ENCODE measurements at places on chromosomes 6 and 20.

GRCh38 chr20:44080064-44080463 is 106.9 kb downstream of the JPH2 start:
- DNase-seq = no peak

GRCh38 chr6:99002831-99003230 is 55.1 kb upstream of the FBXL4 start:
- no peak for DNase-seq

- no peak for DNase-seq
Measured at GRCh38 chr6:38322138-38322537, 317.6 kb downstream of the BTBD9 start.

DNA sequence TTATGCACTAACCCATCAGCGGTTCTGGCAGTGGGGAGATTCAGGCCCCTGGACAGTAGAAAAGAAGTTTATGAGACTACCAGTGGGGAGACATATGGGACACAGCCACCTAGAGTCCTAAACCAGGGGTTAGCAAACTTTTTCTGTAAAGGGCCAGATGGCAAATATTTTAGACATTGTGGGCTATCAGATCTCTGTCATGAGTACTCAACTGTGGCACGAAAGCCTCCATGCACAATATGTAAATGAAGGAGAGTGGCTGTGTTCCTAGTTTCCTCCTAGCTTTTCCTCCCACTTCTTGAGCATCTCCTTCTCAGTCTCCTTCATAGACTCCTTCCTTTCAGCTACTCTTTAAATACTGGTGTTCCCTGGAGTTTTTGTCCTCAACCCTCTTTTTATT is 3.3 kb upstream of the HLA-DMA start:
- DNase-seq = no peak

DNA sequence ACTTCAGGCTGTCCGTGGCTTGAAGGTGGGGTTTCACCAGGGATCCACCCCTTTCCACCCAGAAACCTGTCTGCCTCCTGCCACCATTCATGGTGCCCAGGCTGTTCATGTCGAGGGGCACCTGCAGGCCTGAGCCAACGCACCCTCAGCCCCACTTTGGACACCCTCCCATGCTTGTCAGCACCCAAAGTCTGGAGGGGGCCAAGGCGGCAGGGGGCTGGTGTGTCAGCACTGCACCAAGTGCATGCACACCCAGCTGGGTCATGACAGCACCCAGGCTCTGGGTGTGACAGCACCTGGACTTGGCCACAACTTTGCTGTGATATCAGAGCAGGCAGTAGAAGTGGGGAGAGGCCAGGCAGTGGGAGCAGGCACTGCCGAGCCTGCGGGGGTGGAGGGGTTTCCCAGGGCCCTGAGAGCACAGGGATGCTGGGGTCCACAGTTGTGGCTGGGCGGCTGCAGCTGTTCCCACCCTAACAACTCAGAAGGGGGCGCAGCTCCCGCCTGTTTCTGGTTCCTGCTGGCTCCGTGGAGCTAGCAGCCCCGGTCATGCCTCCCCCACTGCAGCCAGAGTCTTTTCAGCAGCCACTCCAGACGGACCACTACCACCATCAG is 33.3 kb upstream of the GRM4 start:
- no peak for DNase-seq

- DNase-seq = no peak
Measured at GRCh38 chr6:14658886-14659561, 541.5 kb downstream of the CD83 start.

- no peak for DNase-seq
Measured at GRCh38 chr6:55776113-55776512, 99.3 kb downstream of the BMP5 start.

- DNase-seq = no peak
Measured at GRCh38 chr6:4128748-4129147, 6.6 kb downstream of the ECI2 start.

DNA sequence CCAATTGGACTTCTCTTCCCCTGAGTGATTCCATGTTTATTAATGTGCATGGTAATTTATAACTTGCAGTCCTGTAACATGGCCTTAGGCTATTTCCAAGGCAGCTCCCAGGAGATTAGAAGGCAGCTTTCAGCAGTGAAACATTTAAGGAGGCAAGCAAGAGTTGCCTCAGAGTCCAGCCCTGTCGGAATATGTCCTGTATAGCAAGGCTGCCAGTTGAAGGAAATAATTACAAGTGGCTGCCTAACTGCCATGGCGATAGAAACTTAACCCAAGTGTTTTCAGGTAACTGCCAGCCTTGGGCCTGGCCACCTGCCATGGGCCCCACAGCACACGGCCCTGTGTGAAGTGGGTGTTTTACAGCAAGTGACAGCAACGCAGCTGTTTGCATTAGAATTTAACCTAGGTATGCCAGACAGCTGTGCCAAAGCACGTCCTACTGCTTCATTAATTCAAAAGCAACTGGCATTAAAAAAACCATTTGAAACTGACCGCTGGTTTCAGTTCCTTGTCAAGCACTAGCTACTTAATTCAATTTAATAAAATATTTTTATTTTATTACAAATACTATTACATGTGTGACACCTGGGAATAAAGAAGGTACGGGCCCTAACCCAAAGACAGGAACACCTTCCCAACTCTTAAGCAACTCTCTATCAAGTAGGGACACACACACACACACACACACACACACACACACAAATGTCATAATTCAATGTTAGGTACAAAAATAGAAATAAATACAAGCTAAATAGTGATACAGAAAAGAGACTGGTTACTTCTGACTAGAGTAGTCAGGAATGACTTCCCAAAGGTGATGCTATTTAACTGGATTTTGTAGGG is 151.8 kb upstream of the HEY2 start:
- DNase-seq = no peak

GRCh38 chr6:14726816-14727493 is 518.9 kb upstream of the JARID2 start:
- DNase-seq = no peak

DNA sequence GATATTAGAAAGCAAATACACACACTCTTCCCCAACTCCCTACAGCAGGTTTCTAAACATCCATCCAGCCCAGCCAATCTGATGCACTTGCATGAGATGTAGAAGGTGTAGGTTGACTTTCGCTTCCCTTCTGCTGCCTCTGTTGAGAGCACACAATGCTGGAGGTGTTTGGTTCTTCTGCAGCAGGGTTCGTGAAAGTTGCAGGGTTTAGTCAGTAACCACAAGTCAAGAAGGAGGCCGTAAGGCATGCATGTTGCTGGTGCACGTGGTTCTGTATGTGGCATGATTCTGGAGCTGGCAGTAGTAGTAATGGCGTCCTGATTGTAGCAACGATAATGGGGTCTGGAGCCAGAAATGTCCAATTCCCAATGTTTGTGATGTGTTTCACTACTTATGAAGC is 53.0 kb downstream of the DEK start:
- no peak for DNase-seq

DNA sequence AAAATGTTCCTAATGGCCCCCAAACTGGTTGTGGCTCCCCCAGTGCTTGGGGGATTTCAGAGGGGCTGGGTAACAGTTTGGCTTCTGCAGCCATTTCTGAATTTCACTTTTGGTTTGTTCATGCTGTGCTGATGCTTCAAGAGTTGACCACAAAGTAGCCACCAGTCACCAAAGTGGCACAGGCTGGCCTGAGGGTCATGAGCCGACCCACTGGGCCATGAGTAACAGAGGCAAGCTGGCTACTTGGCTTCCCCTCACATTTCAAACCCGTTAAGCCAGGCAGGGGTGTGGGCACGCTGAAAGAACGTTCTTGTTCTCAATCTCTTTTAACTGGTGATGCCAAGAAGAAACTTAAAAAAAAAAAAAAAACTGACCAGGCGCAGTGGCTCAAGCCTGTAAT is 15.1 kb upstream of the NXT1 start:
- no peak for DNase-seq

DNA sequence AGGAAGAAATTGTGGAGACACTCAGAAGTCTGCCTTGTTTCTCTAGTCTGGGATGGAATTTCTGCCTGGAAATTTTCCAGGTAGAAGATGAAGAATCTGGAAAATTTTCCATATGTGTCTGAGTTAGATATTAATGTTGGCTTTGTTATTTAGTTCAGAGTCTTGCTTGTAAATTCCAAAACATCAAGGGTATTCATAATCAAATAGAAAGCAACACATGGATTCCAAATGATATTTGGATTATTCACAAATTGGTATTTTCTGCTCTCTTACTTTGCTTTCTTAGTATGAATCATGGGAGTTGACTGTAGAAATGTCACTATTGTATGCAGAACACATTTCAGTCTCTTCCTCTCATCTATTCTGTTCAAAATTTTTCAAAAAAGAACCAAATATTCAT is 116.0 kb downstream of the GRIK2 start:
- no peak for DNase-seq

- peak; percentile 43 for DNase-seq
Measured at GRCh38 chr6:39822846-39823815, 31.0 kb downstream of the DAAM2 start.

DNA sequence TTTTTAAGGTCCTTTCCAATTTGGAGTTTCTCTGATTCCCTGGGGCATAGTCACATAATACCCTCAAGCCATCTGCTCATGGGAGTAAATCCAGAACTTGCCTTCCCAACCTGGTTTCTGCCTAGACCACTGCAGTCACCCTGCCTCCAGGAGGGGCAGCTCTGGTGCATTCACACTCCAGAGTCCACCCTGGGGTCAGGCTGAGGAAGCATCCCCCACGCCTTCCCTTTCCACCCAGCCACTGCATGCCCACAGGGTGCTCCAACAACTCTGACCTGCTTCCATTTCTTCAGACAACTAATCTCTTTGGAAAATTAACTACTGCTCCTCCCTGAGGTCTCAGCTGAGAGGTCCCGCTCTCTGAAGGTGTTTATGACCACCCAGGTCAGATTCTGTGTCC is 211.4 kb upstream of the RIN2 start:
- no peak for DNase-seq

DNA sequence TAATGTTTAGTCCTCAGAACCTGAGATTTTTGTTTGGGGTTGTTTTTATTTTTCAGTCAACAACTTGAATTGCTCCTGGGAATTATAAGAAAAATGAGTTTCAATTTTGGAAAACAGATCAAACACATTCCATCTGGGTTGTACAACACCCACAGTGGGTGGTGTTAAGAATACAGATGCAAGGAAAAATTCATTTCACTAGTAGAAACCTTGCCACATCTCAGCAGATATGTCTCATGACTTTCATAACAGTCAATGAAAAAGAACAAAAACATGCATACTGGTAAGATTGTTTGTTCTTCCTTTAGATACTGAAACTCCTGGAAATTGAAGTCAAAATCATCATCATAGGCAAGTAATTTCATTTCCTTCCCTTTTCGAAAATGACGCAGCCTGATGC is 78.9 kb downstream of the MOXD1 start:
- DNase-seq = no peak

GRCh38 chr6:35017411-35018181 is 123.5 kb downstream of the TCP11 start:
- DNase-seq = no peak

DNA sequence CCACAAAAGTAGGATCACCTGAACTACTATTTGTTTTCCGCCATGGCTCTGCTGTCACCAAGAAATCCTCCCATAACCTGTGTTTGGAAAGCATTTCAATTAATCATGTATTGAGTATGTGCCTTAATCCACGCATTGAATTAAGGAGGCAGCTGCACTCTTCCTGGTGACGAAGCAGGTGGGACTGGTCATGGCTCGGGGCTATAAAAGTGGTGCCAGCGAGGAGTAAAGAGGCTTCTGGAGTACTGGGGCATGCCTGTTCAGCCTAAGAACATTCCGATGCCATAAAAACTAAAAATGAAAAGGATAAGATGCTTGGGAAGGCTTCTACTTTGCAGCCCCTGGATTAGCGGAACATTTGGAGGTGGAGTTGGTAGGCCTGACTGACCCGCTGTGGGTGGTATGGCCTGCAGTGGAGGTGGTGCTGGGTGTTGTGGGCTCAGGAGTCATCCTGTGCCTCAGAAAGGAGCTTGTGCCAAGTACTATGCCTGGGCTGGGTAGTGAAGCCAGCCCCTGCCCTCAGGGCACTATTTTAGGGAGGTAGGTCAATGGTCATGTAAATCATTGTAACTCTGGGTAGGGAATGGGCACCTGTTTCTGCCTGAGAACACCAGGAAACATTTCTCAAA is 110.5 kb downstream of the B3GAT2 start:
- DNase-seq = no peak

- DNase-seq = no peak
Measured at GRCh38 chr6:14500809-14501208, 383.2 kb downstream of the CD83 start.

DNA sequence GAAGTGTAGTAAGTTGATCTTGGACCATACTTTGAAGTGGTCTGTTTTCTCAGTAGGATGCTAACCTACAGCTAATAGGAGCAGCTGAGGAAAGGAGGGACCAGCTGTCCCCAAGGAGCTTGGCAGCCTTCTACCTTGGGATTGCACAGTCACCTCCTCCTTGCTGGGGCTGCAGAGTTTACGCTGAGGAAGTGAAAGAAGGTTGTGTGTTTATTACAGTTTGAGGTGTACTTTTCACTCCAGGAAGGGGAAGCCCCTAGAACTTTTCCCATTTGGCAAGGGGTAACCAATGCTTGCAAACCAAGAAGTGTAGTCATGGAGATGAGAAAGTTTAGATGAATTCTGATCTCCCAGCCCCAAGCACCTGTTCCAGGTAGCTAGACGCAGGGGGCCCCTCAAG is 58.8 kb downstream of the BMP6 start:
- no peak for DNase-seq

GRCh38 chr20:11766961-11767360 is 150.7 kb upstream of the BTBD3 start:
- DNase-seq = no peak

- DNase-seq = no peak
Measured at GRCh38 chr6:129317931-129318820, 391.8 kb downstream of the ARHGAP18 start.

All from hypothalamus (tissue), 51 donors.